ENCODE measurements at places on chromosomes 7 and 10.
A peak's percentile ranks its signal among the peaks of the same experiment; 100 is the strongest.

DNA sequence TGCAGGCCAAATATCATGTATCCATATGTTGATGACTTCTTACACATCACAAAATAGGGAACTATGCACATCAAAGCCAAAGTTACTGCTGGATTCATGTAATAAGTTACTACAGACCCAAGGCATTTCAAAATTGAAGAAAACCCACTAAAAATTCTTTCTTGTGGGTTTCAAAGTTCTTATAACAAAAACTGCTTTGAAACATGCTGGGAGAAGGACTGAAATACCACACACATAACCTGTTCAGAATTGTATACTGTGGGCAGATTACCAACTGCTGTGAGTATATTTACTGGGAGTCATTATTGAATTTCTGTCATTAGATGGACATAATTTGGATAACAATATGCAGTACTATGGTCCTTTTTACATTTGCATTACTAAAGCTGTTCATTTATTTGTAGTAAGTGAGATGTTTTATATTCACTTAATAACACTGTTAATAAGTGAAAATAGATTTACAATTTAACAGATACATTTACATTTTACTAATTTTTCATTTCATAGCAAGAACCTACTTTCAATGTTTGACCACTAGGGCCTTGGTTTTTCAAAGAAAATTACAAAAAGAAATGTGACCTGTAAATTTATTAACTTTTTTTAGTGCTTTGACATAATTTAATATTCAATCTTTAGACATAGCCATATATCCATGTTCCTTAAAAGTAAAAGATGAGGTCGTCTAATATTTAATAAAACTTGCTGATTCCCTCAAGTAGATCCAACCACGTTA is 132.6 kb downstream of the MAGI2 start:
- no peak for DNase-seq

GRCh38 chr10:70683601-70683934 is 11.3 kb downstream of the ADAMTS14 start:
- DNase-seq = no peak

DNA sequence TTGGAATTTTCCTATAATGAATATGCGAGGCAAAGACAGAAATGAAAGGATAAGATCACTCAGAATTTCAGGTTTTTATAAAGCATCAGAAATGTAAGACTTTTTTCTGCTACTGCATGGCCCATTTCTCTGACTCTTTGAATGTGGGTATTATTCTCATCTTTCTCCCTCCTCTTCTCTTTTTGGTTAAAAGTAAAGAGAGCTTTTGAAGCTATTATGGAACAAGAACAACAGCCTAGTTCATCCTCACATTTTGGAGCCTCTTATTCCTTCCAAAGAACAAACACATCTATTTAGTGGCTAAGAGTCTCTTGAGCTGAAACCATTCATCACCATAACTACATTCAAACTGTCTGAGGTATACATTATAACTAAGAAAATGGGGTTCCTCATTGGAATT is 19.4 kb upstream of the ATRNL1 start:
- DNase-seq = no peak

DNA sequence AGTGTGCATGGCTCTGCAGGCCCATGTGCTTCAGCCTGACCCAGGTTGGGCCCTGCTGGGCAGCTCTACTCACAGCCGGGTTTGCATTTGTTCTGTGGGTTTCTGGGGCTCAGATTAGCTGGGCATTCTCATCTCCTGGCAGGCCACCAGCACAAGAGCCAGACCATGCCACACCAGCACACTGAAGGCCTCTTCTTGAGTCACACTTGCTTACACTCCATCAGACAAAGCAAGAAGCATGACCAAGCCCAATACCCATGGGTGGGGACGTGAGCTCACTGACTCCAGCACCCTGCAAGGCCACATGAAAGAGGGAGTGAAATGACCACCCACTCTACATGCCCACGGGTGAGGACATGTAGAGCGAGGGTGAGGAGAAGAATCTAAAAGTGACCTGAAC is 257.8 kb upstream of the PPP2R2D start:
- no peak for DNase-seq

- no peak for DNase-seq
Measured at GRCh38 chr10:121736315-121737130, 138.3 kb upstream of the FGFR2 start.

DNA sequence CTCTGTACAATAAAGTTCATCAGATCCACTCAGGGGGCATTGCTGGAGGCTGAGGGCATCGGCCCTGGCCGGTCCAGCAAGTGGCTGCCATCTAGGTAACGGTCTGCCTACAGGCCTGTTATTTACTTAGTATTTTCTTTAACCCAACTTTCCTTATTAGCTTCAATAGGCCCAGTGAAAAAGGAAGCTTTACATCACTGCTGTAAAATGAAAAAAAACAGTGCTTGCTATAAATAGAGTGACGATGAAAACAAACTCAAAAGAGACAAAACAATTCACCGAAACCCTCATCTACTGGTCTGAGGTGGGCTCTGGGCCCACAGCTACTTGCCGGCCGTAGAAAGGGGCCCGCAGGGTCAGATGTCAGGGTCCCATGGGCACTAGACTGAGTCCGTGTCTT is 192.5 kb downstream of the ELFN1 start:
- no peak for DNase-seq

DNA sequence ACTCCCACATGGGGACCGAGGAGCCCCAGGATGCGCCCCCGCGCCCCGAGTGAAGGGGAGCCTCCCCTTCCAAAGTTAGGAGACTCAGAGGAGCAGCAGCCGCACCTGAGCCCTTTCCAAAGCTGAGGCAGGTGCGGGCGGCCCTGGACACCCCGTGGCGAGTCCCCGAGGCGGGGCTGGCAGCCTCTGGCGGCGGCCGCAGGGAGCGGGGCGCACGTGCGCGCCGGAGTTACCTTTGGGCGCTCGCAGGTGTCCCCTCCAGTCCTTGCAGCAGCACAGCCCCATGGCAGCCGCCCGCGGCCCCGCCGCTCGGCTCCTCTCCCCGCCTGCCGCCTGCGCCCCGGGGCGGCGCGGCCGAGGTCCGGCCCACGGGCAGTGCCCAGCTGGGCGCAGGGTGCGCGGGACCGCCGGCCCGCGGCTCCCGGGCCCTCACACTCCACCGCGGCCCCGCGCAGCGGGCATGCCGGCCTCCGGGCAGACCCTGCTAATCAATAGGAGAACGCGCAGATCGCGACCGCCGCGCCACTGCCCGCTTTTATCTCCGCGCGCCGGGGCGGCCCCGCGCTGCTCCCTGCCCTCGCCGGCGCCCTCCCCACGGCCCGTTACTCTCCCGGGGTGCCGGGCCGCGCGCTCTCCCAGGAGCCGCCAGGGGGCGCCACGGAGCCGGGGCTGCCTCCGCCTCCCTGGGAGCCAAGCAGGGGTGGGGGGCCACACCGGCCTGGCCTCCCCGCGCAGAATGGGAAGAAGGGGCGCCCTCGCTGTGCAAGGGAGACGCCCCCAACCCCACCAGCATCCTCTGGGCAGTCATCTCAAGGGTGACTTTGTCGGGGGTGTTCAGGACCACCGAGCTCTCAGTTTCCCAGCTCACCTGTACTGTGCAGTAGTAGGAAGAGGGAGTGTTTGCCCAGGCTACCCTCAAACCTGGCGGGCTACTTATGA is 80.8 kb downstream of the ARHGAP22 start:
- DNase-seq = peak; percentile 43

DNA sequence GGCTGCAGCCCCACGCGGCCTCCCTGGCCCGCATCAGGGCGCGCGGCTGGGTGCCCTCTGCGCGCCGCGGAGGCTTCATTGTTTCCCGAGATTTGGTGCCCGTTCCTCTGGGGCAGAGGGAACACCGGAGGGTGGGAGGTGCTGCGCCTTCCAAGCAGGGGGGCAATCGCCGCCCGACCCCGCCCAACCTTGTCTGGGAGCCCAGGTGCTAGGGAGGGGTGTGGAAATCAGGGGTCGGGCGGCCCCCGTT is 1.0 kb upstream of the NRP1 start:
- DNase-seq = peak; percentile 14

DNA sequence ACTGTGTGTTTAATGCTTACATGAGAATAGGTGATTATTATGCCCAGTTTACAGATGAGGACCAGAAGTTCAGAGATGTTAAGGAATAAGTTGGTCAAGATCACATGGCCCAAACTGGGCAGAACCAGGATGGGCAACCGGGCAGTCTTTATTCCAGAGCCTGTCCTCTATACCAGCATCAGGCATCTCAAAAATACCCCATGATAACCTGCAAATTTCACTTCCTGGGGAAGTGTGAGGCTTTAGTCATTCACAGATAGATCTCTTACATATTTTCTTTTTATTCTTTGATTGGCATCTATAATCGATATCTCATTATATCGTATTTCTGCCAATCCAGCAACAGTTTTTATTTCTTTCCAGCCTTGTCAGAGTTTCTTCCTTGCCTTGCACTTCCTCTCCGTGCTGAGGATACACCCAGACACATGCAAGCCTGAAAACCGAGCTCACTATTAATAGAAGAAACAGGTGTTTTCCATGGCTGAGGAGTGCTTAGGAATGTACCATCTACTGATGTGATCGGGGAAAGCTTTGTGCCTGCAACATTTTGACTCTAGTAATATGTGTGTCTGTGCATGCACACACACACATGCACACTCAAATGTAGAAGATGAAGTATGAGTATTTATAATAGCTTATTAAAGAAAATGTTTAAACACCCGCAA is 82.4 kb downstream of the CREM start:
- DNase-seq = no peak

- DNase-seq = no peak
Measured at GRCh38 chr10:131723297-131724168, 177.3 kb upstream of the PPP2R2D start.

GRCh38 chr7:145212050-145212449 is 376.2 kb upstream of the TPK1 start:
- no peak for DNase-seq

DNA sequence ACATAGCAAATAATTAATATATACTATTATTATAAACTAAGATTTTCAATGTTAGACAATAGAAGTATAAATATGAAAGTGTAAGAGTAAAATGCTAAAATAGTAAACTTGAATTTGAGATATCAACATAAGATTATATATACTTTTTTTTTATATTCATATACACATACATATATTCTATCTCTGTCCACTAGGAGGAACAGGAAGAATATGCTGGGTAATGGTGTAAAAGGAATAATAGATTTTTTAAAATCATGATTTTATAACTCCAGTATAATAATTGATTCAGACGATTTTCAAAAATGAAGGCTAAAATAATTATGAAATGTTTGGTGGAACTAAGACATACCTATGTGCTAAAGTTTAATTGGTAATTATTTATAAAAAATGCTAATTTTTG is 37.7 kb downstream of the AGMO start:
- no peak for DNase-seq

DNA sequence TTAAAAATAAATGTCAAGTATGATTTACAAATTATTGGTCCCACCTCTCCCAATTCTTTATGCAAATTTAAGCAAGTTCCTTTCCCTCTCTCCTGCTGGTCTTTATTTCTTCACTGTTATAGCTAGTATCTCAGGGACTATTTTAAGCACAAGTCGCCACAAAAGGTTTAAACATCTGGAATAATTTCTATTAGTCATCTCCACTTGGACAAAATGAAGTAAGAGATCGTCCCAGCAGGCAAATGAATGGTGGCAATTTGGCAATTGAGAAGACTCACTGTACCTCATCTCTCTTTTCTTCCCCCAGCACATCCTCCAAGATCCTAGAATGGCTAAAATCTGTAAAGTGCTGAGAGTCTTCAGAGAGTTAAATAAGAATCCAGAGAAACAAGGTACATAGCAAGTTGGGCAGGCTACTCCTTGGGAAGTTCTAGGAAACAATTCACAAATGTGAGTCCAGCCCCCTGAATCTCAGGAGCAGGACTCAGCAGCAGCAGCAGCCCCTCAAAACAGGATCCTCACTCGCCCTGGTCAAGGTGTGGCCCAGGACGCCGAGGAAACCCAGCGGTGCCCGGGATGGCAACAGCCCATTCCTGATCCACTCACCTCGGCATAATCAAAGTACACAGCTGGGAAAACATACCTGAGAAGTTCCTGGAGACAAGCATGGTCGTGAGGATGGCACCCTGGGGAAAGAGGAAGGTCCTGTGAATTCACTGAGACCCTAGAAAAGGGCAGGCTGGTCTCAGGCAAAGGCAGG is 30.3 kb upstream of the NDST2 start:
- DNase-seq = no peak

DNA sequence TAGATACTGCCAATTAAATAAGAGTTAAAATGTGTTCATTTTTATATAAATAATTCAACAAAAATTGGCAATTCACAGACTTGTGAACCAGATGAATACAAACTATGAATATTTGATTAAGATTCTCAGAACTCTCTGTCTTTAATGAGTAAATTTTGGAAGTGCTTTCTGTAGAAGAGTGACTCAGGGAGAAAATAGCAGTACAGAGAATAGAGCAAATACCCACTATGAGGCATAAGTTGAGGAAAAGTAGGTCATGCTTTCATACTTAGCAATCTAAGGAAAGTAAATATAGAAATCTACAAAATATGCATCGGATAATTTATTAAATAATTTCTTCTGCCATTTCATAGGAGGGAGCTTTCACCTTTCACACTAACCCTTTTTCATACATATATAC is 117.7 kb upstream of the TMEM106B start:
- DNase-seq = no peak

GRCh38 chr7:105002-105401 is 87.4 kb upstream of the FAM20C start:
- no peak for DNase-seq

DNA sequence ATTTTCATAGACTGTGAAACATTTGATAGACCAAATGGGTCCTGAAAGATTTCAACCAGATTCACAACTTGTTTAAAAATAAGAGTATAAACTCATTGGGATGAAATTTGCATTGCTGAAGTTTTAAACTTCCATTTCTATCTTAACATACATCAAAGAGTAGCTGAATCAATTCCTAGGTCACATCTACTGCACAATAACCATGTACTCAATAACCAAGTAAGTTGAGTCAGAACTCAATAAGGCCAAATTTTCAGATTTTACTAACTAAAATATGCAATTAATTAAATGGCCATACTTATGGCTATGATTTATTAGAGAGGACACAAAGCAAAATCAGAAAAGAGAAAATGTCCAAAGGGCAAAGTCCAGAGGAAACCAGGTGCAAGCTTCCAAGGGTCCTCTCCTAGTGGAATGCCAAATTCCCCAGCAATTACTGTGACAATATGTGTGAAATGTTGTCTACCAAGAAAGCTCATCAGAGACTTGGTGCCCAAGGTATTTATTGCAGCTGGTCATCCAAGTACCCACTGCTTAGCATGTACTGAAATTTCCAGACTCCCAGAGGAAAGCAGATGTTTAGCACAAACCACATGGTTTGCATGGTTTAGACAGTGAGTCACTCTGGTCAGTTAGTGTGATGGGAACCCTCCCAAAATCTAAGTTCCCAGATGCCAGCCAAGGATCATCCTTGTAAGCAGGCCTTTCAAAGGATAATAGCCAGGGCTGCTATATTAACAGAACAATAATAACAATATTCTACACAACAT is 238.9 kb downstream of the IPMK start:
- no peak for DNase-seq

GRCh38 chr7:10076660-10077300 is 896.9 kb upstream of the PHF14 start:
- no peak for DNase-seq

GRCh38 chr7:110988890-110989501 is 101.9 kb upstream of the LRRN3 start:
- no peak for DNase-seq

- no peak for DNase-seq
Measured at GRCh38 chr7:20238754-20239324, 21.7 kb upstream of the MACC1 start.

GRCh38 chr7:105715528-105715927 is 134.2 kb upstream of the EFCAB10 start:
- no peak for DNase-seq

- DNase-seq = no peak
Measured at GRCh38 chr10:29748109-29748650, 113.4 kb upstream of the SVIL start.

All from NCI-H526 (cell line).